ENCODE measurements at places on chromosomes 12 and 14.

- no peak for DNase-seq
Observed at GRCh38 chr12:102880783-102881182, 36.3 kb downstream of the PAH start.

- no peak for DNase-seq
Observed at GRCh38 chr12:14988035-14988434, 15.2 kb downstream of the PDE6H start.

- DNase-seq = no peak
Observed at GRCh38 chr12:122867691-122868461, 28.0 kb downstream of the VPS37B start.

GRCh38 chr14:106875503-106875902, 1349.1 kb downstream of the TMEM121 start:
- DNase-seq = peak; percentile 48

GRCh38 chr12:1814266-1814665, 6.1 kb upstream of the LRTM2 start:
- no peak for DNase-seq

DNA sequence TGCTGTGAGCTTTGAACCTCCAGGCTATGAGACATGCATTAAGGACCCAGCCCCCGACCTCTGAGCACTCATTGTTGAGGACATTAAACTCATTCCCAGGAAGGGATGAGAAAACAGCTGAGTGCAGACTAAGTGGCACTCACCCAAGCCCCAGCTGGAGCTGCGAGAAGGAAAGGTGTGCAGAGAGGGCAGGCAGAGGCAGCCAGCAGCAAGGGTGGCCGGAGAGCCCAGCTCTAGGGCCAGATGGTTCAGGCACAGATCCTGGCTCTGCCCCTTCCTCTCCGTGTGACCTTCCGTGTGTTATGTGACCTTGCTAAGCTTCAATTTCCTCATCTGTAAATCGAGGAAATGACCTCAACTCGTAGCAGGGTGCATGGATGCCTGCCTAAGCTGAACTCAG, 3.7 kb downstream of the TSPAN11 start:
- no peak for DNase-seq

GRCh38 chr12:19052689-19053088, 76.8 kb upstream of the PLEKHA5 start:
- no peak for DNase-seq

GRCh38 chr12:125492354-125493270, 427.4 kb downstream of the AACS start:
- no peak for DNase-seq

DNA sequence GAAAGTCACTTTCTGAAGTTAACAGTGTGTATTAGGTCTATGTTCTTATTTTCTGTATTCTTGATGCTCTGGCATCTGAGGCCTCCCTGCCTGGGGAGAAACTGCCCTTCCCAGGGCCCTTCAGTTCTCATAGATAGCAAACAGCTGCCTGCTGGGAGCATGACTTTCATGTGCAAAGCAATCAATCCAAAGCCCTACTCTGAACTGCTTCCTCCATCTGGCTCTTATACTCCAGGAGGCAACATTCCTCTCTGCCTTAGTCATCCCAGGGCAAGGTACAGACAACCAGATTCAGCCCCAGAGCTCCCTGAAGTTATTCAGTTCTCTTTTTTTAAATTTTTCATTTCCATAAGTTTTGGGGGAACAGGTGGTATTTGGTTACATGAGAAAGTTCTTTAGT, 41.7 kb upstream of the RIN3 start:
- no peak for DNase-seq

DNA sequence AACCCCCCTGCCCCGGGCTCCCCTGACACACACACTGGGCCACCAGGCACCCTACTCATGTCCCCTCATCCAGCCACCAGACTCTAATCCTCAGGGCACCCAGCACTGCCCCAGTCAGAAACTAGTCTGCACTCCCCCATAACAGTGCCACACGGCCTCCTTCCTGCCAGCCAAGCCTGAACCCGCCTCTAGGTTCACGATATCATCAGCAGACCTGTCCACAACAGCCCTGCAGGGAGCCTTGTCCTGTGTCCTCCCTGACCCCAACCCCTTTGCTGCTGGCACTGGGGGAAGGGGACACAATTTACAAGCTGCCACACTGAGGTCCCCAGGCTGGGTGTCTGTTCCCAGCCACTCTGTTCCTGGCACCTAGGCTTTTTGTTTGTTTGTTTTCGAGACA, 33.6 kb downstream of the LTBP2 start:
- DNase-seq = no peak

- DNase-seq = no peak
Observed at GRCh38 chr14:79833781-79834180, 377.5 kb downstream of the DIO2 start.

DNA sequence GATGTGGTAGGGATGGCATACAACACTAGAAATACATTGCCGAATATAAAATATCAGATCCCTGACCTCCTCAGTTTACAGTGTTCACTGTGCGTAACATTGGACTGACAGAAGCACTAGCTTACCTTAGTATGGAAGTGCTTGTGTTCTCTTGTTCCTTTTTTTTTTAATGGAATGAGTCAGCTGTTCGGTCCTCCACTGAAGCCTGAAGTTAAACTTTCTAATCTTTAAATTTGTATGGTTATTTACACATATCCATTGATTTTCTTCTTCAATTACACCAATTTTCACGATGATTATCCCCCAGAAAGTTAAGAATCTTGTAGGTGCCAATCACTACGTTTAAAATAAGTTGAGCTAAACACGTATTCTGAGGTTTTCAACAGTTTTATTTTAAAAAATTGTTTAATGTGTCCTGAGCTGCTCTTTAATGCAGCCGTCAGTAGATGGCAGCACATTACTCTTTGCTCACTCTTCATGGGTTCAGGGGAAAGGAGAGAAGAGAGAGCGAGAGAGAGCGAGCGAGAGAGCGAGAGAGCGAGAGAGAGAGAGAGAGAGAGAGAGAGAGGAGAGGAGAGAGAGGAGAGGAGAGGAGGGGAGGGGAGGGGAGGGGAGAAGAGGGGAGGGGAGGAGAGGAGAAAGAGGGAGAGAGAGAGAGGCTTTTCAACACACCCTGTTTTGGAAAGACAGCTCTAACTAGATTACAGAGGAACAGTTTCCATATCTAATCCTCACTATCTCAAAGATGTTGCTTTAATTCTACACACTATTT, 134.7 kb upstream of the SCAF11 start:
- DNase-seq = peak; percentile 60

Measured in GM20000 (cell line).